Activated T-cell treated with anti-CD3 and anti-CD28 coated beads for 1 hour (primary cell): ENCODE measurements at places on chromosomes 13 and 19.

DNA sequence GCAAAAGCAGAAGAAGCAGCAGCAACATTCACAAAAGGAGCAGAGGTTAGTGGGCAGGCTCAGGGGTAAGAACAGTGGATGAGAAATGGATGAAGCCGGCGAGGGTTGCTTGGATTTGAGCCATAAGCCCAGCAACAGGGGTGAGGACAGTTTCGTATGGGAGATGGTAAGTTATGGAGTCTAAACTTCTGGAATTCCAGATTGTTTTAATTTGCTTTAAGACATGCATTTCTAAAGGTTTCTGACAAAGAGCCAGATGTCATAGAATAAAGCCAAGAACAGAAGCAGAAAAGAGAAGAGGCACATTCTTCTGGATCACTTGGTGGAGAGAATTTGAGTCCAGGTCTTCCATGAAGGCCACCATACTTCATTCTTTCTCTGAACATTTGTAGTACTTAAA lies 76.6 kb downstream of the TNFSF11 start:
- no peak for DNase-seq

DNA sequence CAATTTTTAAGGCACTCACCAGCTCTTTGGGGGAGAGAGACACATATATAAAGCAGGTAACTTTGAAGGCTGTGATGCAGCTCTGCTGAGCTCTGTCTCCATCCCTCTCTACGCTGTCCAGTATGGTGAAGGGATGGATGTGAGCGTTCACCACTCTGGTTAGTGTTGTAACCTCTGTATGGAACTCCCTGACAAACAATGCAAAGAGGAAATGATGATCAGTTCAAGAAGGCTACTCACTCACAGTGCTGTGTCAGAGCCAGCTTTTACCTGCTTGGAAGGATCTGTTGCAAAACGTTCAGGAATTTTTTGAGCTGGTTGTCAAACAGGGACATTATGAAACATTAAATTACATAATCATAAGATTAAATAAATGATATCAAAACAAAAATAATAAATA lies 90.8 kb upstream of the SLC10A2 start:
- DNase-seq: no peak

GRCh38 chr19:43777163-43777695 lies 3.5 kb downstream of the KCNN4 start:
- DNase-seq: no peak

DNA sequence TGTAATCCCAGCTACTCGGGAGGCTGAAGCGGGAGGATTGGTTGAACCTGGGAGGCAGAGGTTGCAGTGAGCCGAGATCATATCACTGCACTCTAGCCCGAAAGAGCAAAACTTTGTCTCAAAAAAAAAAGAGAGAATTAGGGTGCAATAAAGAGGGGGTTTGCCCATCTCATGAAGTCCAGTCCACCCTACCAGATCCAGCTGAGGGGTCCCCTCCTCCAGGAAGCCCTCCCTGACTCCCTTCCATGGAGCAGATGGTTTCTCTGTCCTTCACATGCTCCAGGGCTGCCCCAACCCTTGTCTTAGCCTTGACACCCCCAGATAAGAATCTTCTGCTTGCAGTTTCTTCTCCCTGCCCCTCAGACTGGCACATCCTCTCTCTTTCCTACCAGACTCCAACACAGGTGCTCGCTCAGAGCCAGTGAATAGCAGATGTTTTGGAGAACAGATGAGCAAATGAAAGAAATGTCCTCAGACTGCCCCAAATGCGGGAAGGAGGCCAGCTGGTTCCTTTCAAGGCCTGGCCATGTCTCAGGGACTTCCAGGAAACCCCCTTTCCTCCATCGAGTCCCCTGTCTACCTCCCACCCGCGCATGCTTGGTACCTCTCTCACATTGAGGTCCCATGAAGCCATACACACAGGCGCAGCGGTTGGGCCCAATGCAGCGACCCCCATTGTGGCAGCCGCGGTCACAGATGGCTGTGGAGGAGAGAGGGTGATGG lies 5.0 kb downstream of the FBN3 start:
- no peak for DNase-seq

- no peak for DNase-seq
Observed at GRCh38 chr19:4443966-4444764, 13.4 kb downstream of the UBXN6 start.

GRCh38 chr13:113630296-113630695 lies 27.7 kb downstream of the ATP4B start:
- DNase-seq: no peak

GRCh38 chr19:591099-591958 lies 1.6 kb downstream of the HCN2 start:
- no peak for DNase-seq

DNA sequence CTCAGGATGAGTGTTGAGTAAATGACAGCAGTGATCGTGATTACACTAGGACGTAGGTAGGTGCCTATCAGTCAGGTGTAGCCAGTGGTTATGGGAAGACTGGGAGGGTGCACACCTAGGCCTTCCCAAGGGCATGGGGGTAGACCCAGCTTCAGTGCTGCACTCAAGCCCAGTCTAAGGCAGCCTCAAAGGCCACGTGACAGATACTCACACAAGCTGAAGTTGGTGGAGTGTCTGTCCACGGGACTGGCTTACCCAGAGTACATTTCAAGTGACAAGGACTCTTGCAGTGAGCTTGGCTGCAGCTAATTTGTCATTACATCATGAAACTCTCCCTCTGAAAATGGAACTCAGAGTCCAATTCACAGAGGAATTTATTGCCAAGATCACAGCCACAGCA lies 118.3 kb downstream of the SHISA2 start:
- no peak for DNase-seq
